Mesenteric fat pad (tissue), 1 donor: ENCODE measurements at places on chromosomes 12 and 14. TPM values are rescaled to one million over a fixed set of nuclear protein-coding genes. Genes with fewer than 3 reads are reported as not detected.
A peak's percentile ranks its signal among the peaks of the same experiment; 100 is the strongest.

GRCh38 chr12:132270969-132271754, 58.2 kb downstream of the GALNT9 start:
- DNase-seq = no peak

- no peak for DNase-seq
Measured at GRCh38 chr12:132818562-132818961, 10.1 kb downstream of the GOLGA3 start.

GRCh38 chr14:65403231-65403630, 9.3 kb upstream of the FUT8 start:
- no peak for DNase-seq

GRCh38 chr14:53603994-53604393, 352.6 kb downstream of the BMP4 start:
- no peak for DNase-seq

- DNase-seq = no peak
Measured at GRCh38 chr12:42886160-42886559, 296.6 kb upstream of the PRICKLE1 start.

- no peak for DNase-seq
Measured at GRCh38 chr12:109273354-109273753, 35.7 kb downstream of the FOXN4 start.

- DNase-seq = no peak
Measured at GRCh38 chr12:112992541-112993398, 14.5 kb downstream of the OAS2 start.

DNA sequence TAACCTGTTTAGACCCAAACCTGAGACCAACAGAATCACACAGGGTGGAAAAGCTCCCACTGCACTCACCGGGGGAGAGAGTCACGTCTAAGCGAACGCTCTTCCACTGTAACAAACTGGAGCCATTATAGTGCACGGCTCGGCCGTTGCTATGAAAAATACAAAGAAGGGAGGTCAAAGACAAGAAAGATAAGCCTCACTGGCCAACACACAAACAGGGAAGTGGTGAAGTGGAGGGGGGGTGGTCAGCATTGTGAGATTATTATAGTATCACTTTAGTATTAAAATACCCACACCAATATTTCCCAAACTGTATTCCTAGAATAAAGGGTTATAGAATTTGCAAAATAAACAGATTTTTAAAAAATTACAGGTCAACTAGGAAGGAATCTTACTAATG, 90.9 kb downstream of the TRAFD1 start:
- DNase-seq = no peak

- no peak for DNase-seq
Measured at GRCh38 chr14:93533842-93534241, 103.1 kb downstream of the UNC79 start.

DNA sequence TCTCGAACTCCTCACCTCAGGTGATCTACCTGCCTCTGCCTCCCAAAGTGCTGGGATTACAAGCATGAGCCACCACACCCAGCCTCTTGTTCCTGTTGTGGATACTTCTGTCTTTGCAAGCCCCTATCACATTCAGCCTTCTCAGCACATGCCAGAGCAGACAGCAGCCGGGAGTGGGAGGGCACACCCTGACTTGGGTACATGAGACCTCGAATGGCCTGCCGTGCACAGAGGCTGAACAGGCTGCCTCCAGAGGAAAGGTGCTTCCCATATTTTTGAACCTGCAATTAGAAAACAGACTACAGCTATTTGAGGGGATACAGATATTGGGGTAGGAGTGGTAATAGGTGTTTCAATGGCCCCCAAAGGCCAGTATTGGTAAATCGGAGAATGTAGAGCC, 307.3 kb upstream of the DIO3 start:
- DNase-seq = no peak

GRCh38 chr14:74645756-74646470, 33.9 kb upstream of the LTBP2 start:
- DNase-seq = peak; percentile 55

DNA sequence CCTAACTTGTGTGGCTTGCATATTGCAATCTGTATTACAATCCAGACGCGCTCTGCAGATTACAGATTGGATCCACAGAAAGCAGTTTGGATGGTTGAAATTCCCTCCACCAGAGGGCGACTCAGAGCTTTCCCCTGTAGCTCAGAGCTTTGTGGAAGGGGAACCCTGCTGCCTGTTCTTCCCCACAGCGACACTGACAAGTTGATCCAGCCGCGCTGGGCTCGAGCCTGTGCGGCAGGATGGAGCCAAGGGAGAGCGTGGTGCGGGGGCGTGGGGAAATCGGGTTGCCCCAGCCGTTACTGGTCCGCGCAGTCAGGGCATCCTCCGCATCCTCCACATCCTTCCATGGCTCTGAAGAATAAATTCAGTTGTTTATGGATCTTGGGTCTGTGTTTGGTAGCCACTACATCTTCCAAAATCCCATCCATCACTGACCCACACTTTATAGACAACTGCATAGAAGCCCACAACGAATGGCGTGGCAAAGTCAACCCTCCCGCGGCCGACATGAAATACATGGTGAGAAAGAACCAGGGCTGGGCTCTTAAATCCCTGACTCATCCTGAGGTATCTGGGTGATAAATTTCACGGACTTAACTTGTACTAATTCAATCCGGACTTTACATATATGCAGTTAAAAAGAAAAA, at the start of gene GLIPR1L1:
TSS of gene GLIPR1L1 (plus strand) at position 287 of the 647 bp plus-strand sequence. CDS start at position 346, 59 bp downstream.
- peak; percentile 90 for DNase-seq

- DNase-seq = no peak
Measured at GRCh38 chr14:104970231-104971068, 7.7 kb downstream of the AHNAK2 start.

The SLC17A8 gene
- not detected for total RNA-seq

The OR10G3 gene
- not detected for total RNA-seq

The SYCP3 gene
- total RNA-seq = not detected

The ELK3 gene
- 47.6 TPM for total RNA-seq

The GPR132 gene
- 4.5 TPM for total RNA-seq

The PAX9 gene
- total RNA-seq = not detected

The MYF6 gene
- total RNA-seq = not detected
